ENCODE measurements at places on chromosomes 7 and 10.
A peak's percentile ranks its signal among the peaks of the same experiment; 100 is the strongest.

DNA sequence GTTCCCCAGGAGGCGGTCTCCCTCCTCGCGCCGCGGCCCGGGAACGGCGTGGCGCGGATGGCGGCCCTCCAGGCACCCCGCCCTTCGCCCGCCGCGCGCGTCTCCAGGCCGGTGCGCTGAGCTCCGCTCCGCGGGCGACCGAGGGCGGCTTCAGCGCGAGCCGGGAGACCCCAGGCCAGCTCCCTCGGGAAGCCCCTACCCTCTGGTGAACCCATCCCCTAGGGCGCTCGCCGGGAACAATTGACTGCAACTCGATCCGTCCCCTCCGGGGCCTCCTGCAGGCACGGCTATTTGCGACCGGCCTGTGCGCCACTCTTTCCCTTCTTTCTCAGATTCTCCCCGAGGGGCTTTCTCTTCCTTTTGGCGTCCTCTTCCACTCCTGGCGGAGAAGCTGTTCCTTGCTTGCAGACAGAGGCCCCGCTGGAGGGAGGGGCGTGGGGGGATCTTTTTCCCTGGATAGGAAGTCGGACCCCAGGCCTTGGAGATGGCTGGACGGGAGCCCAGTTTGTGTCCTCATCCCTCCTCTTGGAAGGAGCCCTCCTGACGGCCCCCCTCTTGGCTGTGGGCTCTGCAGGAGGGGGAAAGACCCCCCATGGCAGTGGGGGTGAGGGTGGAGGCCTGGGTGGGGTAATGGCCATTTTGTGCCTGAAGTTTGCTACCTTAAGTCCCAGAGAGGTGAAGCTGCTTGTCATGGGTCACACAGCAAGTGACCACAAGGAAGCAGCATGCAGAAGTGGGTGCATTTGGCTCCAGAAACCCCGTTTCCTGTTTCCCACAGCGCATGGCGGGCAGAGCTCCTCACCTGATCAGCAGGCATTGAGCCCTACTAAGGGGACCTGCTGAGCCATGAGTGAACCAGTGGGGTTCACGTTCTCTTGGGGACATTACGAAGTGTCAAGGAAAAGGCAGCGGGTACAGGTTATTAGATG is 171.2 kb upstream of the TNRC18 start:
- no peak for DNase-seq

- no peak for DNase-seq
Observed at GRCh38 chr10:127044186-127044585, 139.0 kb downstream of the DOCK1 start.

GRCh38 chr7:11188529-11189310 is 215.0 kb downstream of the PHF14 start:
- no peak for DNase-seq

- no peak for DNase-seq
Observed at GRCh38 chr10:115558252-115558651, 465.1 kb downstream of the ATRNL1 start.

GRCh38 chr7:45944058-45944457 is 23.0 kb upstream of the IGFBP3 start:
- DNase-seq: no peak

DNA sequence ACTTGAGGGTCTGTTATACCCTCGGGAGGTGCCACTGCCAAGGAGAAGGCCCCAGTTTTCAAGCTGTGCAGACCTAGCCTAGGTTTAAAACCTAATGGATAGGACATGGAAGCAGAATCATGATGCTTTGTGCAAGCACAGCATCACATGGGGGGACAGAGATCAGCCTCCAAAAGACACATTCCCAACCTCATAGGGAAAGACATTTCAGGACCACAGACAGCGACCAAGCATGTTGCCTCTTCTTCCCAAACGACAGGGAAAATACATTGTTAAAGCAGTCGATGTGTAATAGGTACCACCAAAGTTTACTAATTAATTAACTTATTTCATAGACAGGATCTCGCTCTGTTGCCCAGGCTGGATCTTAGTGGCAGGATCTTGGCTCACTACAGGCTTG is 573.9 kb downstream of the TCERG1L start:
- no peak for DNase-seq

DNA sequence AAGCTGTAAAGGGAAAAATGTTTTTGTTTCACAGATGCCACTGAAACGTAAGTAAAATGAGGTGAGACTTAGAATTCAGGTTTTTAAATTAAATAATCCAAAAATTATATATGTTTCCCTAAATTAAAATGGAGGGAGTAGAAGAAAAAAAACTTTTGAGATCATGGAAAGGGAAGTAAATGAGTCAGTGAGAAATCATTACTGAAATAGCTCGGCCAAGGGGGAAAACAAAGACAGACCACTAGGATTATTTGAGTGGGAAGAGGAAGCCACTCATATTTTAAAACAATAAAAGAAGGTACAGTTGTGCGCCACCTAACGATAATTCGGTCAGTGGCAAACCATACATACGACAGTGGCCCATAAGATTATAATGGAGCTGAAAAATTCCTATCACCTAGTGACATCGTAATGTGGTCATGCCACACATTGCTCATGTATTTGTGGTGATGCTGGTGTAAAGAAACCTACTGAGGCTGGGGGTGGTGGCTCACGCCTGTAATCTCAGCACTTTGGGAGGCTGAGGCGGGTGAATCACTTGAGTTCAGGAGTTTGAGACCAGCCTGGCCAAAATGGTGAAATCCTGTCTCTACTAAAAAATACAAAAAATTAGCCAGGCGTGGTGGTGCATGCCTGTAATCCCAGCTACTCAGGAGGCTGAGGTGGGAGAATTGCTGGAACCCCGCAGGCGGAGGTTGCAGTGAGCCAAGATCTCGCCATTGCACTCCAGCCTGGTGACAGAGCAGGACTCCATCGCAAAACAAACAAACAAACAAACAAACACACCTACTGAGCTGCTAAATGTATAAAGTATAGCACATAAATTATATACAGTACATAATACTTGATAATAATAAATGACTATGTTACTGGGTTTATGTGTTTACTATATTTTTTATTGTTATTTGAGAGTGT is 64.7 kb downstream of the MKX start:
- no peak for DNase-seq

GRCh38 chr10:30917789-30918188 is 113.9 kb downstream of the ZNF438 start:
- DNase-seq: no peak

- peak; percentile 57 for DNase-seq
Observed at GRCh38 chr7:50315739-50316671, 11.5 kb downstream of the IKZF1 start.

GRCh38 chr7:105224884-105225651 is 163.7 kb downstream of the SRPK2 start:
- peak; percentile 7 for DNase-seq

- DNase-seq: no peak
Observed at GRCh38 chr10:112098682-112099081, 84.9 kb downstream of the GPAM start.
